ENCODE measurements at places on chromosomes 1 and 21.
A peak's percentile ranks its signal among the peaks of the same experiment; 100 is the strongest.

GRCh38 chr21:32413697-32414578, 1.4 kb downstream of the EVA1C start:
- no peak for DNase-seq

- no peak for DNase-seq
Observed at GRCh38 chr1:212359794-212360479, 54.7 kb downstream of the PACC1 start.

DNA sequence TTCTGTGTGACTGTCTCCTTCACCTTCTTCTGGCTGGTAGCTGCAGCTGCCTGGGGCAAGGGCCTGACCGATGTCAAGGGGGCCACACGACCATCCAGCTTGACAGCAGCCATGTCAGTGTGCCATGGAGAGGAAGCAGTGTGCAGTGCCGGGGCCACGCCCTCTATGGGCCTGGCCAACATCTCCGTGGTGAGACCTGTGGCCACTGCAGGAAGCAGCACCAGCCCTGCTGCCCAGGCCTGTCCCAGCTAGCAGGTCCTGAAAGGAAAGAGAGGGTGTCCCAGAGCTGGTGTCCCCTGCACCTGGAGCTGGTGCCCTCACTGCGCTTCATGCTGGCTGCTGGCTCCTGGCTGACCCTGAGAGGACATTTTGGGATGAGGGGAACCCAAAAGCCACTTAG, 5.9 kb upstream of the ATXN7L2 start:
- peak; percentile 24 for DNase-seq

DNA sequence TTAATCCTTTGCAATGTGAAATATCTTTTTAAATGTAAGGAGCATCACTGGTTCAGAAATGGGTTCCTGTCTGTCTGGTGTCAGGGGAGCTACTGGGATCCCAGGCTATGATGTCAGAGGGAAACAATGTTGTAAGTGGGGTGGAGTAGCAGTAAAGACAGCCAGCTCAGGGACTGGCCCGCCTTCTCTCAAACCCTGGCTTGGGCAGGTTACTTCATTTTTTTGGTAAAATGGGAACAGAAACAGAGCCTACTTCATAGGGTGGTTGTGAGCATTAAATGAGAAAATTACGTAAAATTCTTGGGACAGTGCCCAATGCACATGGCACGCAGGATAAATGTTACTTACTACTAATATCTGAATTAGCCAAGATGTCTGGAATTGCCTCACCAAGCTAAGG, 30.7 kb upstream of the IL20 start:
- no peak for DNase-seq

- no peak for DNase-seq
Observed at GRCh38 chr1:211611818-211612217, 32.9 kb upstream of the SLC30A1 start.

- no peak for DNase-seq
Observed at GRCh38 chr1:30655672-30656071, 67.7 kb downstream of the MATN1 start.

DNA sequence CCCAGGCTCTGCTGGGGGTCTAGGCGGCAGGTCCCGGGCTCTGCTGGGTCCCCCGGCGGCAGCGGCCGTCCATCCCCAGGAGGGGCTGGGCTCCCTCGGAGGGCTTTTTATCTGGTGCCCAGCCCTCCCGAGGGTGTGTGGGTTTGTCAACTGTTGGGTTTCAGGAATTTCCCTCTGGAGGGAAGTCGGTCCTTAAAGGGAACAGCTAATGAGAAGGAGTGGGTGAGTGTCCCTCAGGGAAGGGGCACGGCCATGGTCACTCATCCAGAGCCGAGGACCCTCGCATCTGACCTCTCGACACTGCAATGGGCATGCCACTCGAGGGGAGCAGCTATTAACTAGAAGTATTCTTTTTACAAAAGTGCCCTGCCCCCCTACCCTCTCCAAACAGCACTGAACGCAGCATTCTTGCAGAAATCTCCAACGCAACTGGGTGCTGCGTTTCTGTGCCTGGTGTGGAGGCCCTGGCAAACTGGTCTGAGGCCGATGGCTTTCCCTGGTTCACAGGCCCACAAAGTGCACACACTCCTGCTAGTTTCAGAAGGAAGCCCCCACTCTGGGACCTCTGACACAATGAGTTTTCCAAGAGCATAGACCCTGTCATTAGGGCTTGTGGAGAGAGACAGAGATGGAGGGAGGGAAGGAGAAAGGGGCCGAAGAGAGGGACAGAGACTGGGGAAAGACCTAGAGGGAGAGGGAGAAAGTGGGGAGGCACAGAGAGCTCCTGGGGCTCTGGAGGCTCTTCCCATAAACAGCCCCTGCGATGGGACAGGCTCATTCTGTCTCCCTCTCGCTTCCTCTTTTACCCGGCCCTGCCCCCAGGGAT, 1.0 kb upstream of the TSPEAR start:
- no peak for DNase-seq

GRCh38 chr1:199727682-199728081, 299.8 kb upstream of the NR5A2 start:
- DNase-seq, result no peak

- peak; percentile 35 for DNase-seq
Observed at GRCh38 chr1:15799928-15800835, 7.3 kb downstream of the UQCRHL start.

DNA sequence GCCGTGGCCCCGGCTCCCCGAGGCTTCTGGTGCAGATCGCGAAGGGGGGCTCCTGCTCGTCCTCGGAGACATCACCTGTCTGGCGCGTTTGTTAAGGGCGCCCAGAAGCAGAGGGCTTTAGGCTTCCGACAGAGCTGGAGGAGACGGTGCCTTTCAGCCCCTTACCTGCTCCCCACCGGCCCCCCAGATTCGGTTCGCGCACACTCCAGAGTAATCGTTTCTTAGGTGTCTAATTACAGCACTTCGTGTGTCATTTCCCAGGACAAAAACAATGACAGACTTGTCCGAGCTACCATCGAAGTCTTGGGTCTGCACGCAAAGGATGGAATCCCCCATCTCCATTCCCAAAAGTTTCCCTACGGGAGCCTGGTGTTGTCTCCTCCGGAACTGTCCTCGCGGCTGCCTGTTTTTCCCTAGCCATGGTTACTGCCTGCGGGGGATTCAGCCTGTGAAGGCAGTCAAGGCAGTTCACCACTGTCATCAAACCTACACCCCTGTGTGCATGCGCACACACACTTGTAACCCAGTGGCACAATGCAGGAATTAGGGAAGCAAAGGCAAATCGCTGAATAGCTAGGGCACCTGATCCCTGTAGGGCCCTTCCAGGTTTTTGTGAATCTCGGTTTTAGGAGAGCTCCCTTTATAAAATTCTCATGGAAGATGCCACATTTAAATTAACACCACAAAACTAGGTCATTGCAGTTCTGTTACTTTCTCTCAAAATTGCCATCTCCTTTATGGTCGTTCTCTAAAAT, 738 bp upstream of the CDC42BPA start:
- peak; percentile 22 for DNase-seq

GRCh38 chr1:9164532-9164900, 35.6 kb upstream of the GPR157 start:
- DNase-seq, result no peak

DNA sequence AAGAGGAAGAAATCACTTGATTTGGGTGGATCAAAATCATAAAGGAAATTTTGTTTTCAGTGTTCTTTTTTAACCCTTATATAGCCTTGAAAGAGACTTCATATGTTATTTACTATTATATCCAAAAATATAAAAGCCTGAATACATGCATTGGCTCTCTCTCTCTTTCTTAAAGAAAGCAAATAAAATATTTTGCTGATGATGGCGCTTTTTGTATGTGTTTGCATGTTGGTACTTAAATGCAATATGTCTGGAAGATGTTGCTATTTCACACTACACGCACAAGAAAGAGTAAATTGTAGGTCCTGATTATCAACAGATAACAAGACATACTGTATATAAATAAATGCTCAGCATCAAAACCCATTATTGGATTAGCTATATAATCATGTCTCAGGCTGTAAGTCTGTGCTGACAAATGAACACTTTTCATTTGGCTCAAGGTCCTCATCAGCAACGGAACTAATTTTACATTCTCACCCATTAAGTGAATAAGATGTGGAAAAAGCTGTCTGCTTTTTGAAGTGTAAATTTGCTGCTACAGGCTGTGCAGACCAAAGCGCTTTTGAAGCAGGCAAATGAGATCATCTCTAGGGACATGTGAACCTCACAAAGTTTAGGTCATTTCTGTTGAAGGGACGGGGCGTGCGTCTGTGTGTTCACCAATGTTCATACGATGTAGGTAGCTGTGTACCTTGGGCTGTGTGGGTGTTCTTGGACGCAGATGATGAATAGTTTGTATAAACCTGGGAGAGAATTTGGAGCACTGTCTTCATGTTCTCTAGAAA, 122.4 kb upstream of the LMO4 start:
- DNase-seq, result no peak

GRCh38 chr1:156114101-156114918, at the start of gene LMNA:
TSS of gene LMNA (plus strand) at chr1:156114711. CDS start at chr1:156114919, 208 bp downstream.
- peak; percentile 96 for DNase-seq

GRCh38 chr1:114153261-114154145, at the start of gene SYT6:
TSS of gene SYT6 (minus strand) at chr1:114153869. CDS start at chr1:114153772, 97 bp downstream.
- no peak for DNase-seq

DNA sequence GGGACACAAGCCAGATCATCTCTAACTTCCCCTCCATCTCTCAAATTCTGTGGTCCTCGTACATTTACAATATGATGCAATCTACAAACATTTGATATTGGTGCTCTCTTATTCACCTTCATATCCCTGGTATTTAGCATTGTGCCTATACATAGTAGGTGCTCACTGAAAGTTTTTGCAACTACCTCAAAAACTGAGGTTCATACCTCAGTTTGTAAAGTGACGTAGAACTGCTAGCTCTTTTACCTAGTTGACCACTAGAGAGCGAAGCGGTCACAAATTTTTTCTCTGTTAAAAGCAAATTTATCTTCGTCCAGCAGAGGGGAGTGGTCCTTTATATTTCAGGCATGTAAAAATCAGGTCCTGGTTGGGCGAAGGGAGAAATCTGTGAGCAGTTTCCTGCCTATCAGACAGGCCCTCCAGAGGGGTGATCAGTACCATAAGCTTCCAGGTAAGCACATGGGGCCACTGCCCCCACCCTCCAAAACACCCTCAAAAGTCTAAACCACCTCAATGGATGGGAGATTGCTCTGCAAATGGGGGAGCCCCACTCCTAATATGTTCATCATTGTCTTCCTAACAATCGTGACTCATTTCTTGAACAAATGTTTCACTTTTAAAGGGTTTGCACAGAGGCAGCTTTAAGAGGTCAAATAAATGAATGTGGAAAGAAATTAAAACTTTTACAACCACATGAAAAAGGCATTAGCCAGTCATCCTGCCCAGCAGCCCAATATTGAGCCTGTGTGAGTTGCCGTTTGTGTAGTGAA, 10.6 kb upstream of the HLCS start:
- DNase-seq, result peak; percentile 72

- DNase-seq, result no peak
Observed at GRCh38 chr1:3217181-3217641, 148.2 kb downstream of the PRDM16 start.

DNA sequence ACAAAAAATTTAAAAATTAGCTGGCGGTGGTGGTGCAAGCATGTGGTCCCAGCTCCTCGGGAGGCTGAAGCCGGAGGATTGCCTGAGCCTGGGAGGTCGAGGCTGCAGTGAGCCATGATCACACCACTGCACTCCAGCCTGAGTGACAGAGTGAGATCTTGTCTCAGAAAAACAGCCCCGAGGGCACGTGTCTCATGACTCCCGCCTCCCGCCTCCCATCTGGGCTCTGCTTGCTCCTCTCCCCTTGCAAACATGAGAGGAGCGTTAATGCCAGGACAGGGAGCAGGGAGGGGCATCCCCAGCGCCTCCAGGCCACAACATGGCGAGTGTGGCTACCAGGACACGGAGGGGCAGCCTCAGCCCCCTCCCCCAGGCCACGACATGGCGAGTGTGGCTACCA, 28.3 kb downstream of the FAAP20 start:
- DNase-seq, result no peak

GRCh38 chr1:26287033-26287711, 7.3 kb downstream of the SH3BGRL3 start:
- DNase-seq, result peak; percentile 90

GRCh38 chr1:54305906-54306514, 100.2 kb downstream of the SSBP3 start:
- DNase-seq, result no peak

GRCh38 chr1:102837551-102837950, 270.8 kb downstream of the COL11A1 start:
- no peak for DNase-seq

- DNase-seq, result no peak
Observed at GRCh38 chr1:78831731-78832360, 174.7 kb downstream of the ADGRL4 start.

DNA sequence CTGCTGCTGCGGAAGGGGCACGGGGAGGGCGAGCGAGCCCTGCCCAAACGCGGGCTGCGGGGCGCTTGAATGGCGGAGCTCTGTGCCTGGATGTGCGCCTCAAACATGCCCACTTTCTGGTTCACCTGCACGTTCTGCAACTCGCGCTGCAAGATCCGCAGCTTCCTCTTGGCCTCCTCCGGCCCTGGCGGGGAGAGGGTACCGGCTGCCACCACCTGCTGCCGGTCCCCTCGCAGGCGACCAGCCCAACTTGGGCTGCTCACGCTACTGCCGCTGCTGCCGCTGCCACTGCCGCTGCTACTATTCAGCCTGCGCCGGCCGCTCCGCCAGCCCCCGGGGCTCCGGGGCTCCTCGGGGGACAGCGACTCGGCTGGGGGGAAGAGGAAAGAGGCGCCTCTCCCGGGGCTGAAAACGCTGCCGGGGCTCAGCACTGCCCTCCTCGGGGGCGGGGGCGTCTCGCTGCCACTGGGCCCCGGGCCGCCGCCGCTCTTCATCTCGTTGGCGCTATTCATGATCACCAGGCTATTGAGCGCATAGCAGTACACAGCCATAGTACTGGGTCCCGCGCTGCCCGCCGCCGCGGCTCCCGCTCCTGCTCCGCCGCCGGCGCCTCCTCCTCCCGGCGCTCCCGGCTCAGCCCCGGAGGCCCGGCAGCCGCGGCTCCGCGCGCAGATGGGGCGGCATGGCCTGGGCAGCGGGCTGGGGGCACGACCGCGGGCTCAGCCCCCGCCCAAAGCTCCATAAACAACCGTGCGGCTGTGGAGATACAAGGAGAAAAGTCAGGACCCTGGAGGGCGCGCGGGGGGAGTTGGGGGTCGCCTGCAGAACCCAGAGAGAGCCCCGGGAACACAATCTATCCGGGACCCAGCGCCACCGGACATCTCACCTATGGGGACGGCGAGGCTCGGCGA, 1.9 kb downstream of the ITPKB start:
- DNase-seq, result peak; percentile 46

DNA sequence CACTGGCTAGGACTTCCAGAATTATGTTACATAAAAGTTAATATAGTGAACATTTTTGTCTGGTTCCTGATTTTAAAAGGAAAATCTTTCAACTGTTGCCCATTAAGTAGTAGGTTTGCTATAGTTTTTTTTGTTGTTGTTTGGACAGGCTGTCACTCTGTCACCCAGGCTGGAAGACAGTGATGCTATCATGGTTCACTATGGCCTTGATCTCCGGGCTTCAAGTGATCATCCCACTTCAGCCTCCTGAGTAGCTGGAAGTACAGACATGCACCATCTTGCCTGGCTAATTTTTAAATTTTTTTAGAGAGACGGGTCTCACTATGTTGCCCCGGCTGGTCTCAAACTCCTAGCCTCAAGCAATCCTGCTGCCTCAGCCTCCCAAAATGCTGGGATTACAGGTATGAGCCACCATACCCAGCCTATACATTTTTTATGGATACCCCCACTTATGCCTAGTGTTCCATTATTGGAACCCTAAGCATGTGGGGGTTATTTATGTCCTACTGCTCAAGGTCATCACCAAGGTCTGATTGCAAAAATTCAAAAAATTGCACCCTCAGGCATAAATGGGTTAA, 6.5 kb downstream of the CTXND2 start:
- DNase-seq, result no peak

Data from NB4 (cell line).